ENCODE measurements at places on chromosomes 5 and 9. TPM values are rescaled to one million over a fixed set of nuclear protein-coding genes. Genes with fewer than 3 reads are reported as not detected.

Gene MARVELD2
- total RNA-seq, result 0.46 TPM

Gene PLAC8L1
- 0.39 TPM for total RNA-seq

Gene LCN2
- not detected for total RNA-seq

Gene TAF11L10
- not detected for total RNA-seq

Gene CCL21
- not detected for total RNA-seq

Gene CDH9
- not detected for total RNA-seq

Gene CNTFR
- not detected for total RNA-seq

Gene BTNL8
- not detected for total RNA-seq

Gene TAL2
- not detected for total RNA-seq

Gene GFRA3
- total RNA-seq, result 0.17 TPM

Gene EMB
- 139 TPM for total RNA-seq

Gene FUT7
- total RNA-seq, result 1.7 TPM

Gene MYMK
- total RNA-seq, result not detected

Gene GFI1B
- not detected for total RNA-seq

Gene PCDHB14
- not detected for total RNA-seq

Gene GZMA
- 170 TPM for total RNA-seq

Gene ADAMTS12
- not detected for total RNA-seq

Gene OR1L6
- total RNA-seq, result not detected

Gene TGFBI
- total RNA-seq, result not detected

Gene PCDHB12
- total RNA-seq, result not detected

Gene CDH6
- total RNA-seq, result not detected

Gene CLIC3
- 4.5 TPM for total RNA-seq

Gene NFIB
- not detected for total RNA-seq

Gene ZNF622
- total RNA-seq, result 26.7 TPM
